Stomach (tissue), 19 donors: ENCODE measurements at places on chromosomes 2 and 18.

- no peak for DNase-seq
These were observed 51.2 kb downstream of the HDAC4 start for GRCh38 chr2:239349453-239350135.

DNA sequence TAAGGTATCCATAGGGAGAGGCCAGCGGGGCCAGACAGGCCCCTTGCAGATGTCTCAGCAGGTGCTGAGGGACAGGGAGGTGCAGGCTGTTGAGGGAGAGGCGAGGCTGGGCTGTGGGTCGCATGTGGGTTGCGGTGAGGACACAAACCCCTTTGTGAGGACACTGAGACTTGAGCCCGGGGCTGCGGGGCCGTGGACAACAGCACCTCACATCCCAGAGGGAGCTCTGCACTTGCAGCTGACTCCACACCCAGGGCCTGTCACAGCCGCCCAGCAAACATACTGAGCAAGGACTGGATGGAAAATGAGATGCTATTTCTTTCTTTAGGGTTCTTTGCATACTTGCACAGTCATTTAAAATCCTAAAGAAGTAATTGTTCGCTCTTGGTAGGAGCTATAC lies 95.3 kb upstream of the NFATC1 start:
- no peak for DNase-seq

GRCh38 chr18:63879709-63880108 lies 7.8 kb upstream of the SERPINB2 start:
- DNase-seq, result no peak

GRCh38 chr2:210527286-210527685 lies 29.1 kb upstream of the CPS1 start:
- DNase-seq, result no peak

- DNase-seq, result peak; percentile 42
These were observed 48.0 kb downstream of the TRABD2A start for GRCh38 chr2:84832772-84833461.

- DNase-seq, result no peak
These were observed 48.7 kb downstream of the NCK2 start for GRCh38 chr2:105793196-105793975.

DNA sequence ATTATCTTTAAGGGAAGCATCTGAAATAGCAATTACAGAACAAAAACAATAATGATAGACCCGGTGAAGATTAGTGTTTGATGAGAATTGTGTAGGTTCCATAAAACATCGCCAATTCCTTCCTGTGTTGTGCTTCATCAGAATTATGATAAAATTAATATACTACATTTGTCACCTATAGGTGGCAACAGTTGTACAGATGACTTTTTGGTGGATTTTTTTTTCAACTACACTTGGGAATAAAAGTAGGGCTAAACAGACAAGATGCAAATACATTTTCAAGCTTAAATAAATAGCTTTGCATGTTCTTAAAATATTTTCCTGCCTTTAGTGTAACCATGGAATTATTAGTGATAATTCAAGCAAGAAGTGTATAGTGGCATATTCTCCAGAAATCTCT lies 7.0 kb upstream of the LYPD1 start:
- DNase-seq, result no peak

- no peak for DNase-seq
These were observed 72.6 kb downstream of the STK39 start for GRCh38 chr2:168174756-168175155.

DNA sequence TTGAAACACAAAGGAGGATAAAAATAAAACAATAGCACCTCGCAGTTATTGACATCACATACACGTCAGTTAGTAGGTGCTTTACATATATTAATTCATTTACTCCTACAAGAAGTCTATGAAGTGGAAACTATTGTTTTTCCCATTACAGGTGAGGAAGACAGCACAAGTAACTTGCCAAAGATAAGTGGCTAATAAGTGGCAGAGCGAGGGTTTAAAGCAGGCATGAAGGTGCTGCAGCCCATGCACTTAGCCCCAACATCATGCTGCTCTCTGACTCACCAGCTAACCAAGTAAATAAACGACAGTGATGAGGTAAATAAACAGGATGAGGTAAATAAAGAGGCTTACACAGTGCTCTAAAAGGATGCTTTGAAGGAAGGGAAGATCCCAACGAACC lies 498.6 kb upstream of the ZEB2 start:
- no peak for DNase-seq

DNA sequence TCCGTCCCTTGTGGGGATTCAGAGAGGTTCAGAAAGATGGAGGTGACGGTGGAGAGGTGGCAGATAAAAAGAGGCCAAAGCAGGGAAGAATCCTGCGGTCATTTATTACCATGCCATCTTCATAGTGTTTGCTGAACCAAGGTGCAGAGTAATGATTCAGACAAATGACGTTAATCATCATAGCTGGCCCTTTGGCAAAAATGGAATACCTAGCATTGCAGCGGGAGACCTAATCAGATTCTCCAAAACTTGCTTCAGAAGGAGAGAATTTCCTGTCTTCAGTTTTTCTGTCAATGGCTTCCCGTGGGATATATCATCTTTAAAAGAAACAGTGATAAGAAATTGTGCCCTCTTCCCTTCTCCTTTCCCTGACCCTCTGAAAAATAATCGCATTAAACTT lies 175.4 kb downstream of the PTGR3 start:
- DNase-seq, result no peak

DNA sequence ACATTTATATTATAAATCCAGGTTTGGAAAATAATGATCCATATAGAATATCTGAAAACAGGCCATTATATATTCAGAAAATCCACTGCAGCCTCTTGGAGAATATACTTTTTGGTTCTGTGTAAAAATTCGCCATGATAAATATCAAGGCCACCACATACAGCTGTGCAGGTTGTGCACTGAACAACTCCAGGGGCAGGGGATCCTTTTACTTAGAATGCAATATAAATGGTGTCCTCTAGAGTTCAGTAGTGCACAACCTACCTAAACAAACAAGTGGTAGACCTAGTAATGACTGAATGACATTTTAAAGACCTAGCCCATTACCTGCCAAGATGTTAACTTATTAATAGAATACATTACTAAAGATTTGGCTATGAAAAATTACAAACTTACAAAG lies 22.4 kb downstream of the MOGAT1 start:
- DNase-seq, result no peak

DNA sequence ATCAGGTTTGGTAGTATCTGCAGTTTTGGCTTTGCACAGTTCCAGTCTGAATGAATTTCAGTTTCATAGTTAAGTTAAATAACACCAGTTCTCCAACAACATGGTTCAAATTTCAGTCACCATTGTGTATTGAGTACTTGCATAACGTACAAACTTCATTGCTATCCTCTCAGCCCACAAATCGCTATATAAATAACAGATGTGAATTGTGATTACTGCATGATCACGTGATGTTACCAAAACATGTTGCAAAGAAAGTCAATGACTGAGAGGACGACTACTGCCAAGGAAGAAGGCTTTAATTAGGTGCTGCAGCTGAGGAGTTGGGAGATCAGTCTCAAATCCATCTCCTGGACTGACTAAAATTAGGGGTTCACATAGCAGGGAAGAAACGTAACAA lies 48.2 kb downstream of the COL4A4 start:
- DNase-seq, result no peak

DNA sequence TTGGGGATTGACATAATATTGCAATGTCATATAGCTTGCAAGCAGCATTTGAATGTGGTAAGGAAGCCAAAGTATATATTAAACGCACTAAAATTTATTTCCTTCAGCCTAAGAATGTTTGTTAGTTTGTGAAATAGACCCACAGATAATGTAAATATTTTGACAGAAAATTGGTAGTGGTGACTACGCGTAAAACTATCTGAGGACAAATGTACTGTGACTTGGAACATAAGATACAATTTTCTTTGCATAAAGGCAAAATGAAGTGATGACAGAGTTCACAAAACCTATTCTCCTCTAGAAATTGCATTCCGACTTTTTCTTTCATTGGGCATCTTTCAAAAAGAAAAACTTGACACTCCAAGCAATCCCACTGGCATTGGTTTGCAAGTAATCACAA lies 411.1 kb upstream of the LRATD1 start:
- DNase-seq, result no peak

DNA sequence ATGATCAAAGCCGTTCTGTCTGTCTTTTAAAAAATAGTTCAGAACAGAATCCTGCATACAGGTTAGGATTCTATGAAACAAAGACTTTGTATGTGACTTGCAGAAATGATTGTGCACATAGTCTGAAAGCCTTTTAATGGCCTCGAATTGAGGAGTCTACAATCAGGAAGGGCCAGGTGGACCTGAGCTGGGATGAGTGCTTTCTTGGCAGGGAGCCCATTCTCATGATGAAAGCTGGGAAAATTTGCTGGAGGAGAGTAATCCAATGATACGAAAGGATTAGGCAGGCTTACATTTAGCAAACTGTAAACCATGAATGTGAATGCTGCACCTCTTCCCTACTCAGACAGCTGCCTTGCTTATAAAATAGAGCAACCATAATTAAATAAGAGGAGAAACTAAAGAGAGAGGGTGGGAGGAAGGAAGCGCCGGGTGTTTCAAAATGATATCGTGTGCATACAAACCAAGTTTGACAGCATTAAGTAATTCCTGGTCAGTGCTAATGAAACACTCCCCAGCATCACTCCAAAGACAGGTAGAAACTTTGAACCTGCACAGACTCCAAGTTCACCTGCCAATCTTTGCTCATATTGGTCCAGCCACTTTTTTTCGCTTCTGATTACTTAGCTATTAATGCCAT lies 23.7 kb upstream of the CXCR4 start:
- DNase-seq, result peak; percentile 80

- no peak for DNase-seq
These were observed 72.0 kb downstream of the INPP5D start for GRCh38 chr2:233131936-233132720.

GRCh38 chr2:159179696-159180095 lies 106.8 kb downstream of the WDSUB1 start:
- no peak for DNase-seq

DNA sequence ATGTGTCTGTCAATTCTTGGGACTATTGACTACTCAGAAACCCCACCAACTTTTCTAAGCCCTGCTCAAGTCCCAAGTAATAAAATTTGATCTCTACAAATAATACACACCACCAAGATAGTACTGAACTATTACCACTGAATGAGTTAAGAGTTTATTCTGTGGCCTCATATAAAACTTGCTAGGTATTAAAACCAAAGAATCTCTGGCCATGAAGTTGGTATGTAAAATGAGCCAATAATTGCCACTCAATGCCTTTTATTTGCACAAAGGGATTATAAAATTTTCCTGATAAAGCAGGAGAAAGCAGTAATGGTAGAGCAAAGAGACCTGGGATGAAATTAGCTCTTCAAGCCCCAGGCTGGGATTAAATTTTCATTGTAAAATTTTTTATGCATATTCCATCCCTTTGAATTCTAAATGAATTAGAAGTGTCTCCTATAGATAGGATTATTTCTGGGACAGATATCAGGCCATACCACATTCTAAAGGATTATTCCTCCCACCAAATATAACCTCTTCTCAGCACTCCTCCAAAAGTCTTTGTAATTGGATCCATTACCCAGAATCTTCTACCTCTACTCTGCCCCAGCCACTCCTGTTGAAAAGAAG lies 450.5 kb upstream of the ACVR2A start:
- DNase-seq, result no peak

GRCh38 chr18:76467371-76468190 lies 27.5 kb downstream of the ZNF516 start:
- DNase-seq, result no peak
